ENCODE measurements at places on chromosomes 5 and 9. TPM values are rescaled to one million over a fixed set of nuclear protein-coding genes. Genes with fewer than 3 reads are reported as not detected.

The PCDHB1 gene
- total RNA-seq: not detected

DNA sequence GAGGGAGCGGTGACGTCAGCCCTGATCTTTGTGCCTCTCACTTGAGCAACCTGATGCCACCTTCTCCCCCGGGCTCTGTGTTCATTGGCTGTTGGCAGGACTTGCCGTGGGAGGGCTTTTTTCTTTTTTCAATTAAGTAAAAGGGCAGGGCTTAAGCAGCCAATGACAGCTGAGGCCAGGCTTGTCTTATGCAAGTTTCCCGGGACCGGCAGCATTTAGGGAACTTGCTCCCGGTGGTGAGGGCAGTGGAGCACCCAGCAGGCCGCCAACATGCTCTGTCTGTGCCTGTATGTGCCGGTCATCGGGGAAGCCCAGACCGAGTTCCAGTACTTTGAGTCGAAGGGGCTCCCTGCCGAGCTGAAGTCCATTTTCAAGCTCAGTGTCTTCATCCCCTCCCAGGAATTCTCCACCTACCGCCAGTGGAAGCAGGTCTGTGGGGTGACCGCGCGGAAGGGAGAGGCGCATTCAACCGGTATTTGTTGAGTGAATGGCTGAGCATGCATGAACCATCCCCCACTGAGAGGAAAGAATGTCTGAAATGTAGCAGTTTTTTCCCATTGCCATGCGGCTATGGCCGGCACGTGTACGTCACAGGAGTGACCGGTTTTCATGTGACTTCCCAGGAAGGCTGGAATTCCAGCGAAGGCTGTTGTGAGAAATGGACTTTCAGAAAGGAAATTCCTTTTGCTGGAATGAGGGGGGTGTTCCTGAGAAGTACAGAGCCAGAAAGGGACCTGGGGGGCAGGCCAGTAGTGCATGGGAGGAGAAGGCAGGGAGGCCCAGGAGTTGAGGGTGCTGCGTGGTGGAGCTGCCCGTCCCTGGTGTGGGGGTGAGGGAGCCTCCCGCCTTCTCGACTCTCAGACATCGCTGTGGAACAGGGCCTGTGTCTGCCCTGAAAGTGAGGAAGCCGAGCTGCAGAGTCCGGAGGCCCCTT, 29.0 kb downstream of the PTGES2 start:
- no peak for DNase-seq
- no peaks in the 10 kb centered on the region for H3K27me3 ChIP-seq
- H3K27ac ChIP-seq: no peak overlapping the region
- H3K4me1 ChIP-seq: peaks cover 20% of the 10 kb centered on the region
- H3K36me3 ChIP-seq: peaks cover 24% of the 10 kb centered on the region
- H3K4me3 ChIP-seq: no peak overlapping the region

The HMHB1 gene
- not detected for total RNA-seq

The KCNN2 gene
- total RNA-seq: not detected

The CCL27 gene
- not detected for total RNA-seq

DNA sequence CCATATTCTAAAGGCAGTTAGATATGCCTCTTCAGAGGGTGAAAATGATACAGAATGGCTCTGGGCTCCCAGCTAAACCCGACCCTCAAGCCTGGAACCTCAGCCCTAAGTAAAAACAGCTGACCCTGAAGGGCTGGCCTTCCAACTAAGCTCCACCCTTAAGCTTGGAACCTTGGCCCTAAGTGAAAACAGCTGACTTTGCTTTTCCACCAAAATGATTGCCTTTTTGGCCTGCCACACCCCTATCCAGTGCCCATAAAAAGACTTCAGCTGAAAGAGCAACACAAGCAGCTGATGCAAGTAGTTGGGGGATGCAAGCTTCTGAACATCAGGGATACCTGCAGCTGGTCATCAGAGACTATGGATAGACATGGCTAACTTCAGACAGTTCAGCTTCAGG, 647.4 kb upstream of the SGCD start:
- no peak overlapping the region for H3K4me3 ChIP-seq
- no peaks in the 10 kb centered on the region for H3K4me1 ChIP-seq
- H3K36me3 ChIP-seq: no peaks in the 10 kb centered on the region
- DNase-seq: no peak
- H3K27ac ChIP-seq: no peak overlapping the region

The IFNA21 gene
- total RNA-seq: not detected

The ROR2 gene
- total RNA-seq: 0.49 TPM

- no peak for DNase-seq
- H3K27ac ChIP-seq: no peak overlapping the region
- H3K4me3 ChIP-seq: no peak overlapping the region
- no peaks in the 10 kb centered on the region for H3K36me3 ChIP-seq
- H3K27me3 ChIP-seq: no peaks in the 10 kb centered on the region
Measured at GRCh38 chr5:152259702-152260101, 145.4 kb downstream of the NMUR2 start.

The OBP2B gene
- total RNA-seq: not detected

- H3K4me3 ChIP-seq: no peak overlapping the region
- H3K27me3 ChIP-seq: no peaks in the 10 kb centered on the region
- DNase-seq: no peak
- no peaks in the 10 kb centered on the region for H3K4me1 ChIP-seq
- H3K27ac ChIP-seq: no peak overlapping the region
Measured at GRCh38 chr9:85859765-85860164, 81.2 kb upstream of the NAA35 start.

The NTMT1 gene
- 33.6 TPM for total RNA-seq

The ROPN1L gene
- total RNA-seq: 0.34 TPM

- no peaks in the 10 kb centered on the region for H3K4me1 ChIP-seq
- H3K27ac ChIP-seq: no peak overlapping the region
- no peaks in the 10 kb centered on the region for H3K36me3 ChIP-seq
- DNase-seq: no peak
Measured at GRCh38 chr9:13027879-13028278, 251.6 kb downstream of the MPDZ start.

- H3K27ac ChIP-seq: no peak overlapping the region
- no peak for DNase-seq
Measured at GRCh38 chr5:80255431-80255810, 427 bp downstream of the SERINC5 start.

The CARD9 gene
- 0.57 TPM for total RNA-seq
